ENCODE measurements at places on chromosomes 4 and X.

DNA sequence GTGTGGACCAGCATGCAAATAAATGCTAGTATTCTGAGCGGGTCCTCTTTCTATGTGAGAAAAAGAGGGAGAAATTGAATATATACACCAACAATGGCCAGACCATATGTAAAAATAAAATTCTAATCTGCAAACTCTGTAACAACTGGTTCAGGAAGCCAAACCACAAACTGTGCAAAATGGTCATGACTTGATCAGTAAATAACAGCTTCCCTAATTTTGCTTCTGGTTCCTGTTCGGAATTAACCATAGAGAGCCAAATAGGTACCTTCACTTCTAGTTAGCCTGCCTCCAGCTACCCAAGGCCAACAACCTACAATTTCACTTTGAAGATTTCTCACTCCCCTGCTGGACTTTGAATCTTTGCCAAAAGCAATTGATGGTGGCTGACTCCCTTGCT is 1313.2 kb downstream of the ADGRL3 start:
- DNase-seq, result no peak

- DNase-seq, result no peak
Measured at GRCh38 chr4:129453524-129454200, 357.7 kb downstream of the C4orf33 start.

DNA sequence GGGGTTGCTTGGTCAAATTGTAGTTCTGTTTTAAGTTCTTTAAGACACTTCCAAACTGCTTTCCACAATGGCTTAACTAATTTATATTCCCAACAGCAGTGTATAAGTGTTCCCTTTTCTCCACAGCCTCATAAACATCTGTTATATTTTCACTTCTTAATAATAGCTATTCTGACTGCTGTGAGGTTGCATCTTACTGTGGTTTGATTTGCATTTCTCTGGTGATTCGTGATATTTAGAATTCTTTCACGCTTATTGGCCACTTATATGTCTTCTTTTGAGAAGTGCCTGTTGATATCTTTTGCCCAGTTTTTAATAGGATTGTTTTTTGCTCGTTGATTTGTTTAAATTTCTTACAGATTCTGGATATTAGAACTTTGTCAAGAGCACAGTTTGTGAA is 278.6 kb upstream of the ITM2A start:
- DNase-seq, result no peak

- DNase-seq, result no peak
Measured at GRCh38 chr4:79576429-79576753, 168.4 kb upstream of the GK2 start.

DNA sequence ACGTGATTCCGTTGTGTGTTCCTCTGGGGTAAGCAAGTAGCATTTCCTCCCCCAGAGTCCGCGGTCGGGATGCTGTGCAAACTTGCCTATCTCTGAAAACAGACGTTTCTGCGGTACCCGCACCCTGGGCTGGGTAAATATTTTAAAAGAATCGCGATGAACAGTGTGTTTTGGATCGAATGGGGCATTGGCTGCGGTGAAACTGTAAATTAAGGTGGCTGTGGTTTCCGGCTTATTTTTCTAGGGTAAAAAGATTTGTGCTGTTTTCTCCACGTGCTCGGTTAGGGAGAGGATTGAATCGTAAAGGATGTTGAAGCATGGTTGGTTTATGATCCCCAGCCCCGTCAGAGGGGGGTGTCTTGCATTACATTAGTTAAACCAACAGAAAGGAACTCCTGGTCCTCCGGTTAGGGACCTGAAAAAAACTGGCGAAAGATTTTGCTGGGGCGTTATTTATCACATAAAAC is 1.2 kb downstream of the HHIP start:
- no peak for DNase-seq

DNA sequence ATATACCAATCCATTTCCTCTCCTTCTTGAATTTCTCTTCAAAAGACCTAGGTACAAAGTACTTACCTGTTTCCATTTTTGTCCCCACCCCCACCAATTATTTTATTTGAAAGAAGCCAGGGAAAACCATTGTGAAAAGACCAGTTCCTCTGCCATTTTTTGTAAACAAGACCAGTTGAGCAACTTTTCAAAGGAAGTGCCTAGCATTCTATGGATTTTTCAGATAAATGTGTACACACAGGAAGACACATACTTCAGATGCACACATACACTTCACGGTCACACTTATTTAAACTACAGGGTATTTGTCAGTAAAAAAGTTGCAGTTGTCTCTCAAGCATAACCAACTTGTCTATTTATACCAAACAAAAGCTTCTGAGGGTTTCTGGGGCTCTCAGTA is 587.2 kb upstream of the KLHL4 start:
- no peak for DNase-seq

DNA sequence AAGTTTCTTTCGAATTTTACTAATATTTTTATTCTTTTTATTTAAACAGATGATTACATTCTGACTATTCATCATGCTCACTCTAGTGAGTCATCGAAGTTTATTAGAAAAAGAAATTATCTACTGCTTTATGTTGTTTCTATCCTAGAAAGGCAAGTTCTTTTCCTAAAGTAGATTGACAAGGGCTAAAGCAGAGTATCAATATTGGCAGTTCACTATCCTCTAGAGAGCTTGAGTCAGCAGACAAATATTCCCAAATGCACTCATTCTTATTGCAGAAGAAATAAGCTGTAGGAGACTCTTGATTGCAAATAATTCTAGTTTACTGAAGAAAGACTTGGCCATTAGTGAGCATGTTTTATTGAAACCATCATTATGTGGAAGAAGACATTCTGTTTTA is 911.8 kb downstream of the CENPC start:
- no peak for DNase-seq

DNA sequence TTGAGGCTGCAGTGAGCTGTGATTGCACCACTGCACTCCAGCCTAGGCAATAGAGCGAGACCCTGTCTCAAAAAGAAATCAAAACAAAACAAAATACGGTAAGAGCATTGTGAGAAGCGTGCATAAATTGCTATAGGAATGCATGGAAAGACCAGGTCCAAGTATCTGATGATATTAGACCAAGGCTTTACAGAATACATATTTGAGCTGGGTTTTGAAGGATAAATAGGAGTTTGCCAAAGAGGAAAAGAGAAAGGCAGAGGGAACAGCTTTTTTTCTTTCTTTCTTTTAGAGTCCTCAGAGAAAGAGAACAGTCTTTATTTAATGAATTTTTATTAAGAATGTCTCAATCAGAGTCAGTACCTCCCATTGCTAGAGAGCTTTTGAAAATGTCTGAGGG is 79.5 kb upstream of the PRPS1 start:
- DNase-seq, result no peak

DNA sequence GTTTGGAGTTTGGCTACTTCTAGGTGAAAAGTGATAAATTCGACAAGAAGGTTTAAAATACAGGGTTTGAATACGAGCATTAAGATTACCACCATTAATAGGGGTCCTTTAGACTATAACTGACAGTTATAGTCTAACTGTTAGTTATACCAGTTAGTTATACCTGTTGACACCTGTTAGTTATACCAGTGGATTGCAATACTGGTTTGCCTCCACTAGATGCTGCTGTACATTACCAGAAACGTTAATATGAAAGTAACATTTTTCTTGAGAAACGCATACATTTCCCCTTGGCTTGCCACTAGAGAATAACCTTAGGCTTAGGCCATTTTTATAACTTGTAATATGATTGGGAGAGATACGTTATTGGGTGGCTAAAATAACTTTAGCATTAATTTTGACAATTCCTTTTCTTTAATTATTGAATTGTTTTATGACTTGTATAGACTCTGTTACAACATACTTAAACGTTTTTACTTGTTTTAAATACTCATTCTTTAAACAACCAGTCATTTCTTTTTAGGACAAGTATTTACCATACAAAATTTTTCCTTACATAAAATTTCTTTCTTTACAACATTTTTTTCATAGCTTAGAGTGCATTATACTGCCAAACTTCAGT is 911.2 kb downstream of the FSTL5 start:
- no peak for DNase-seq

DNA sequence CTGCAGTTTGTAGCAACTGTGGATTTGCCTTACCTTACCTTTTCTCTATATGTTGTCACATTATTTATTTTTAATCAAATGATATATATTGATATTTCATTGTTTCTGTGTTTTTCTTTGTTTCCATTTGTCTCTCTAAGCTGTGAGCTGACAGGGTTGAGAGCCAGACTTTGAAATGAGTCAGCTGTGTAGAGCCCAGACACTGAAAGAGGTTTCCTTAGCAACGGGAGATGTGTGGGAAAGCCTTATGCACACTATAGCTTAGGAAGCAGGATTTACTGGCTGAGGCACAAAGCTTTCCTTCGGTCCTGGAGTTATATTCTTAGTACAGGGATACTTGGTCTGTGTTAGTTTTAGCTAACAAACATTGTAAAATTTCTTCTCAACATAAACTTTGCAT is 192.2 kb downstream of the FGF13 start:
- no peak for DNase-seq

GRCh38 chr4:8704632-8705031 is 112.1 kb downstream of the CPZ start:
- DNase-seq, result no peak

DNA sequence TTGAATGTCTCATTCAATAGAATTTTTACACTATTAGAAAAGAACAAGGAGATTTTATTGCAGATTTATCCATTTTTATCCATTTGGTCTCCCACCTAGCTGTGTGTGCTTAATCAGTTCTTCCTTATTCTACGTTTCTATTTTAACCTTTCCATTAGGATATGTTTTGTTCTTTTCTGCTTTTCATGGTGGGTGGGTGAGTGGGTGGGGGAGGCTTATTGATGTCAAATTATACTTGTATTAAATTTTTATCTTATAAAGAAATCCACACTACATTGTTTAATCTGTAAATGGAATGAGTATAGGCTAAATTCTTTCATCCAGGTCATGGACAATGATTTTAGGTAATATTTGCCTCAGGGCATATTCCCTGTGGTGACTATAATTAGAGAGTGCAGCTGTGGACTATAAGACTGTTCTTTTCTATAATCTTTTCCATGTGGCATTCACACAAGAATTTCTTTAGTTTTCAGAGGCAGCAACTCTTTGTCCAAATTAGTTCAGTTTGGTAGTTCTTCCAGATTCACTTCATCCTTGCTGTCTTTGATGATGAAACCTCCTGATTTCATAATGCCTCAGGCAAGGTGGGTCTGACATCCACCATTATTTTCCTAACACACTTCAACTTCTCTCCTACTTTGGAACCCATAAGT is 2451.8 kb downstream of the PCDH7 start:
- no peak for DNase-seq

- DNase-seq, result no peak
Measured at GRCh38 chrX:76796311-76796710, 368.8 kb downstream of the MAGEE1 start.

DNA sequence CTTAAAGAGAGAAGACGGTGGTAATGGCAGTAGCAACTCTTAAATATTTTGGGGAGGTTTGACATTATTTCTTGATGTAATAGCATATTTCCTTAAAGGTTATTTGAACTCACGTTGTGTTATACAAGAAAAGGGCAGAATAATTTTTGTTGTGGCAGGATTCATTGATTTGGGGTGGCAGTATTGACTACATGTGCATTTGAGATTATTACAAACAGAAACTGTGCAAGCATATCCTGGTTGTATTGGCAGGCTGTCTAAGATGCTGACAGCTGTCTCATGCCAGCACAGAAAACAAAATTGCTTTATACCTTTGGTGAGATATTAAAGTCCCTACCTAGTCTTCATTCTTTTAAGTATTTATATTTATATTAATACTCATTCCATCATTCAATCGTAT is 300.7 kb upstream of the MAGEC2 start:
- DNase-seq, result no peak

GRCh38 chrX:123308658-123309057 is 124.6 kb downstream of the GRIA3 start:
- DNase-seq, result no peak

GRCh38 chr4:126772662-126773061 is 860.1 kb upstream of the INTU start:
- no peak for DNase-seq

DNA sequence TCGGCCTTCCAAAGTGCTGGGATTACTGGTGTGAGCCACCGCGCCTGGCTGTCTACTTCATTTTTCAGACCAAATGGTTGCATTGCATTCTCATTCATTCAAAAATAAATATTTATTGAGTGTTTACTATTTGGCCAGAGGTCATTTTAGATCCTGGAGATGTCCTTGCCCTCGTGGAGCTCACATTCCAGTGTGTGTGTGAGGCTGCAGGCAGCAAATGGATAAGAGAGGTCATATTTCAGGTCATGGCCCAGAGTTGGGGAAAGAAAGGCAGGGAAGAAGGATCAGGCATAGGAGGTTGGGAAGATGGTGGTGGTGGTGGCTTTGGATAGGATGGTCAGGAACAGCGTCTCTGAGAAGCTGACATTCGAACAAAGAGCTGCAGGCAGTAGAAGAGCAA is 119.1 kb downstream of the CEP135 start:
- DNase-seq, result no peak

DNA sequence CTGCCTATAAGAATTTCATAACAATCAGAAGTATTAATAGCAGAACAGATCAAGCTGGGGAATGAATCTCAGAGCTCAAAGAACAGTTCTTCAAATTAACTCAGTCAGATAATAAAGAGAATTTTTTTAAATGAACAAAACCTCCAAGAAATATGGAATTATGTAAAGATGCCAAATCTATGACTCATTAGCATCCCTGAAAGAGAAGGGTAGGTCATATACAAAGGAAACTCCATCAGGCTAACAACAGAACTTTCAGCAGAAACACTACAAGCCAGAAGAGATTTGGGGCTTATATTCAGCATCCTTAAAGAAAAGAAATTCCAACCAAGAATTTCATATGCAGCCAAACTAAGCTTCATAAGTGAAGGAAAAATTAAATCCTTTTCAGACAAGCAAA is 28.6 kb downstream of the CBR4 start:
- no peak for DNase-seq

DNA sequence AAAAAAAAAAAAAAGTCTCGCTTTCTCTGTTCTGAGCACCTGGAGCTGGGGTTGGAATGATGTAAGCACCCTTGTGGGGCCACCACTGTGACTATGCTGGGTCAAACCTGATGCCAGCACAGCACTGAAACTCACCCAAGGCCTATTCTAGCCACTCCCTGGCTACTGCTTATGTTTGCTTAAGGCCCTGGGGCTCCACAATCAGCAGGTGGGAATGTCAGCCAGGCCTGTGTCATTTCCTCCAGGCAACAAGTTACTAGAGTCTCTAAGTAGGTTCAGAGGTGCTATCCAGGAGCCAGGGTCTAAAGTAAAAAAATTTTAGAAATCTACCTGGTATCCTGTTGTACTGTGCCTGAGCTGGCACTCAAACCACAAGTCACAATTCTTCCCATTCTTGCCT is 1306.8 kb downstream of the STIM2 start:
- no peak for DNase-seq

DNA sequence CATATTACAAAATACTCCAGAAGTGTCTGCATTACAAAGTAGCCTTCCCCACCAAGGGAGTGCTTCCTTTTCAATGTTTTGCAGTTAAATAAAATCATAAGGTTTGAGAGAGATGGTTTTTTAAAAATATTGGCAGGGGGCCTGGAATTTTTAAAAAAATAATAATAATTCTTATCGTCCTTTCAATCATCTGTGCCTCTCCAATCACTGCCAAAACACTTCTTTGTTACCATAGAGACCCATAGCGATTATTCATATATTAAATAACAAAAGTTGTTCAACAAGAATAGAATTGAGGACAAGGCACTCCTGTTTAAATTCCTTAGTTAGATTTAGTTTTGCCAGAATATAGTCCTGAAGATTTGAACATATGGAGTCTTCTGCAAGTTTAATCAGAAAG is 203.1 kb downstream of the FAT4 start:
- DNase-seq, result no peak
